ENCODE measurements at places on chromosomes 13 and 19. TPM values are rescaled to one million over a fixed set of nuclear protein-coding genes. Genes with fewer than 3 reads are reported as not detected.

- DNase-seq = no peak
Measured at GRCh38 chr19:45324349-45324907, 1.8 kb upstream of the CKM start.

The CEBPA gene
- 0.17 TPM for total RNA-seq

DNA sequence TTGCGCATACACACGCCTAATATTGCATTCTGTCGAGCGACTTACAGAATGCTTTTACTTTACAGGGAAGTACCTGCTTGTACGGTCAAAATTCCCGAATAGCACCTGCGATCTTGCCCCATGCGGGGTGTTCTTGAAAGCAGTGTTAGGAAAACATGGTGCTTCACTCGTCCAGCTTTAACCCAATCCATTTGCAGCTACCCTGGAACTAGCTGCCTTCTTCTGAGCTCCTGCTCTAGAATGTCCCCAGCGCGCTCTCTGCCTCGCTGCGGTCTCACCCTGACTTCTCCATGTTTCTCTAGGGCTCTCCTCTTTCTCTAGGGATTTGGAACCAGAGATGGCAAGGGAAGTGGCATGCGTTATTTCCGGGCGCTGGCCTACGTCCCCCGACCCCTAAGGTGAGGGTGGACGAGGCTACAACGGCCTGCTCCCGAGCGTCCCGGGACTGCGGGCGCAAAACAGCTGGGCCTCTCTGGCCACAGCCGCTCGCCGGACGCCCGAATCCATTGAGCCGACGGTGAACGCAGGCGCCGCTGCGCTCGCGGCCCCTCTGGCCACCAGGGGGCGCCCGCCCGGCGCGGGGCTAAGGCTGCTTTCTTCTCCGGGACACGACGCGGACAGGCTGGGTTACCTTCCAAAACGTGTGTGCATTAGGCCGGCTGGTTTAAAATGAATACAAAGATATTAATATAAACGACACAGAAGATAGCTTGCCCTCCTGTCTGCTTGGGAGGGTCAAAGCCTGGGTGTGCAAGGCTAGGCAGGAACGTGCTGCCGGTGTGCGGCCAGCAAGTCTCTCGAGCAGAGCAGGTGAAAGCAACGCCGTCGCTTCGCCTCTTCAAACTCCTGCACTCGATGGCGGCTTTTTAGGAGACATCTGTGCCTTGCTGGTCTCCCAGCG is 1.8 kb upstream of the SPRY2 start:
- DNase-seq = peak; percentile 76

DNA sequence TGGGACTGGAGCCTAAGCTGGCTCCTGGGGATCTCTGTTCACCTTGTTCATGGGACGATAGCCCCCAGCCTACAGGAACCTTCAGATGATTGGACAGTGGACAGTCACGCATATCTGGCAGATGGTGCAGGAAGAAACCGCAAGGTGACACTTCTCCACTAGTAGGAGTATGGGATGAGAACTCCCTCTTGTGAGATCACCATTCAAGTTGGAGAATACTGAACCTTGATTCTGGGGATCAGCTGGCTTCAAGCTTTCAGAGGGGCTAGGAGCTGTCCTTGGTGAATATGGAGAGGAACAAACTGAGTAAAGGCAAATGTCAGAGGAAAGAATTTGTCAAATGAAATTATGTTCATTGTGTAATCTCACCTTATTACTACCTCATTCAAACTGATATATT is 204.5 kb downstream of the PDS5B start:
- DNase-seq = peak; percentile 20

The CEACAM16 gene
- not detected for total RNA-seq

The MYH14 gene
- total RNA-seq = not detected

GRCh38 chr19:58350001-58350861 is 3.1 kb downstream of the A1BG start:
- no peak for DNase-seq

The LYL1 gene
- total RNA-seq = not detected

DNA sequence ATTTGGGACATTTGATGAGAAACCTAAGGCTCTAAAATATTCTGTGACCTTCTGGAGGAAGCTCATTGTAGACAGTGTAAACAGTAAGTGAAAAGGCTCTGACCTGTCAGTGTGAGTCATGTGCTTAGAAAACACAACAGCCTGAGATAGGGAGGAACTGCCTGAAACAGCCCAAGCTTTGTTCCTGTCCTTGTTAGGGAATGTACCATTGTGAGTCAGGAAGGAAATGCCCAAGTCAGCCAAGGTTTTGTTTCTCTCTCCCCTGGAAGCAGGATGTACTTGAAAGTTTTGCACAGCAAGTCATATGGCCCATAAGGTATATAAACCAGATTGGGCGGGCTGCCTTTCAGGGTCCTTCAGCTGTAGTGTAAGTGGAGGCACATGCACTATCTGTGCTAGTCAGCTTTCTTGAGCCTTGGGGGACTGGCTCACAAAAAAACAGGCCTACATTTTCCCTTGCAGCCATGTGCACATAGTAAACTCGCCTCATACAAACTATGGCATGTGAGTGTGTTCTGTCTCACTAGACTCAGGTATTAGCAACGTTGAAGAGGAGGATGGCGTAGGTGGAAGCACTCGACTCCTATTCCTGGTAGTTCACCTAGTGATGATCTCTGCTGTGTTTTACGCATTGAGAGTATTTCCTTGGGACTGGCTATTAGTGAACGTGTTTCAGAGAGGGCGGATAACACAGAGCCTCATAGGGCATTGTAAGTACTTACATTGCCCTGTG is 141.2 kb upstream of the KLHL1 start:
- no peak for DNase-seq

DNA sequence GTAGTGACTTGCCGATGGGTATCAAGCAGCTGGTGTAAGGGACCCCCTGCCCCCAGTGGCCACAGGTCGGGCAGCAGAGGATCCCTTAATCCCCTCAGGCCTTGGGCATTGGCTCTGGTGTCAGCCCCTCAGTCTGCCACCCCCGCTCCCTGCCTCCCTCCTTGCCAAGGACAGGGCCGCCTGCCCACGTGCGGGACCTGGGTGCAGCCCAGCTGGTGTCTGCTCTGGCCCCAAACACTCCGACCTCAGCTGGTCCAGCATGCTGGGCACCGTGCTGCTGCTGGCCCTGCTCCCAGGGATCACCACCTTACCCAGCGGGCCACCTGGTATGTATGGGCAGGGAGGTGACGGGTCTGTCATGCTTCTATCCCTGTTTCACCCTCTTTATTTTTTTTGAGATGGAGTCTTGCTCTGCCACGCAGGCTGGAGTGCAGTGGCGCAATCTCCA is at the start of gene TGFBR3L:
Gene TGFBR3L (plus strand): TSS at position 233 of the 448 bp plus-strand sequence.
- no peak for DNase-seq

DNA sequence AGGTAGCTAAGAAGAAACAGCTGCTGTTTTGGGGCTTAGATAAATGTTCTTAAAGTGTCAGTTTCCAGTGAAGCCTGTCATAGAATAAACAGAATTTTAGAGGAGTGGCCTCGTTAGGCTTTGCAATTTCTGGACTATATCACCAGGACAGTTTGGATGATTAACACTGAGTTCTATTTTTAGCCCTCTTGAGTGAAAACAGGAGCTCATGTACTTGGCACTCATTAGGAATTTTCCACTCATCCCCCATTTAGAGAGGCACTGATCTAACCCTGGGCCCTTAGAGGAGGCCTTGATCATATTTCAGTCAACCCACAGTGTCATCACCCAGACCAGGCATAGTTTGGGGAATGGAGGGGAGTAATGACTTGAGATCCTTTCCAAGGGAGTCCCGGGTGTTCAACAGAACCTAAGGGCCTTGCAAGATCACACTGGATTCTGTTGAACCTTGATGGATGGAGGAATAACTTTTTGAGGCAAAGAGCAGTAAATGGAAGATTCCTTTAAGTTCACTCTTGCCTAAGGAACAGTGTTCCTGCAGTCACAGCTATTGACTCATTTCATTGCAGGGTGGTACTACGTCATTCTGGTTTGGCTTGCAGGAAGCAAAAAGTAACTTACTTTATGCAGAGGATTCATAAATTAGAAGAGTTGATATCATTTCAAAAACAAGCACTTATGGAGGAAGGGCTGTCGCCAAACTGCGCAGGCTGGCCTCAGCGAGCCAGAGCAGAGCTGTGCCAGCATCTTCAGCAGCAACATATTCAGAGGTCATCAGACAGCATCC is 160.2 kb downstream of the SLC7A1 start:
- DNase-seq = peak; percentile 92

DNA sequence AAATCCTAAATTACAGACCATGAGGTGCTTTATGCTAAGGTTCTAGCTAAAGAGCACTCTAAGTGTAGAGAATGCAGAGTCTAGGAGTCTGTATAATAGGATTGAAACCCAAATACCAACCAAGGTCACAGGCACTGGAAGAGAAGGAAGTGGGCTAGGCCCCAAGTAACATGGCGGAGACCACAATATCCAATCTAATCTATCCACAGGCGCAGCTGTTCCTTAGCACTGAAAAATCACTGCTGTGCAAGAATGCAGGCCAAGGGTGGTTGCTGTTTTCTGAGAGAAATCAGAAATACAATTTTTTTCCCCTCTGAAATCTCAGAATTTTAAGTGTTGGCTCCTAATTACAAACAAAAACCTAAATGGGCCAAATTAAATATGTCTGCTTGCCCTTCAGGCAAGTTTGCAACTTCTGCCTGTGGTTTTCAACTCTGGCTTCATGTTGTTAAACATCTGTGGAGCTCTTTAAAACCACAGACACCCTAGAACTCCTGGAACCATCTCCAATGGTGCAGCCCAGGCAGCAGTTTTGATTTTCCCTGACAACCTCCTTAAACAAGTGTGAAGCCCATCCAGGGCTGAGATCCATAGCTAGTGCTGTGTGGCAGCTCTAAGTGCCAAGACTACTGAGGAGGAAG is 6.1 kb downstream of the RANBP3 start:
- no peak for DNase-seq

The LIM2 gene
- total RNA-seq = not detected
